ENCODE measurements at places on chromosomes 7 and 10. TPM values are rescaled to one million over a fixed set of nuclear protein-coding genes. Genes with fewer than 3 reads are reported as not detected.

DNA sequence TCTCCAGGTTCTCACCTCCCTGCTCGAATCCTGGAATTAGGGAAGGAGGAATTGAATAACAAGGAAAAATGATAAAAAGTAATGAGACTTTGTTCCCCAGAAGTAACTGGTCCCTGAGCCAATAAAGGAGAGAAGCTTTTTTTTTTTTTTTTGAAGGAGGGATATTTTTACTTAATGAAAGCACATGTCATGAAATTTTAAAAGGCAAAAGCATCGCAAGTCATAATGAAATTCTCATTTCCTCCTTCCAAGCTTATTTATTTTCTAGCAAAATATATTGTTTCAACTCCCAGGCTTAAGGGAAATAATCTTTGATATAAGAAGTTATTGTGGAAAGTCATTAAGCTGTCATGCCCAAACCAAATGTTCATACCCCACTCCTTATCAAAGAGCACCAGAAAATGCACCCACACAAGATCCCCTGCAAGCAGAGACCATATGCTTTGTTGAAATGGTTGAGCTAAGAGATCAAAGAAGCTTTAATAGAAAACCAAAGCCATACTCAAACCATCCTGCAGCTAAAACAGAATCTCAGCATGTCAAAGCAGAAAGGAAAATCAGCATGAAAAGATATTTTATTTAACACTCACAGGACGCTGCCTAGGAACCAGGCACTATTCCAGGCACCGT lies 16.7 kb upstream of the ABCC2 start:
- no peak for ATAC-seq

Gene HOXA5
- total RNA-seq = not detected

DNA sequence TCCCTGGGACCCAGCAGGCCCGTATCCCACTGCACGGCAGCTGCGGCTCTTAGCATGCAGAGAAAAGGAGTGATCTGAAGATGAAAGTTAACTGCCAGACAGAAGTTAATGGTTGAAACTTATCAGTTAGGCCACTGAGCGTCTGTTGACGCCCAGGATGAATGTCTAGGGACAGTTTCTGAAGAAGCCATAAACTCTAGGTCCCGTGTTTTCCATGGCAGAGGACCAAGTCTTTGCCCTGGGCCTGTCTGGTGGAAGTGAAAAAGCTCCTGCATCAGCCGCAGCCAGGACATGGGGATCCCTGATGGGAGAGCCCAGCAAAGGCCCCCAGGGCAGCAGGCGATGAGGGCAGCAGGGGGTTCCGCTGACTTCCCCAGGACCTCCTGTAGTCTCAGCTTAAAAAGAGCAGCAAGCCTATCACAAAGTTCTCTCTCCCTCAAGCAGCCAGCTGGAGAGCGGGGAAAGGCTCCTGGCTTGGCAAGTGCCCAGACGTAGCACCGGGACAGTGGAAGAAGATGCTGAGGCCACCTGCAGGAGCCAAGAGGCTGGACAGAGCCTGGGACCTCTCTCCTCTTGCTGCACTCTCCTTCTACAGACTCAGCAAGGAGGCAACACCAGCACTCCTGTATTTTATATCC lies 79.6 kb downstream of the TNS3 start:
- ATAC-seq = no peak

DNA sequence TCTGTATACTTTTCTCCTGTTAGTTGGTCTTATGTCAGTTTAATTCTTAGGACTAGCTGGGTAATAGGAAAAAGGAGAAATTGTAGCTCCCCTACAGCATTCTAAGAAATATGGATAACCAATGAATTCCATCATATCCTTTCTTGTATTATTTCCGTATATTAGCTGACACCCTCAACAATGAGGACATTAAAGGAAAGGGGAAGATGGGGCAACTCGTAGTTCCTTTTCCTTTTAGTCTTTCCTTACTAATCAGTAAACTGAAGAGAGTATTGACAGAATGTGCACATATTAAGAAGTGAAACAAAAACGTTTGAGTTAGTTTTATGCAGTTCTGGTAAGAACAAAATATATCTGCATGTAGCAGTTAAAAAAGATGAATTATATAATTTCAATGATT lies 35.1 kb upstream of the C10orf67 start:
- no peak for ATAC-seq

DNA sequence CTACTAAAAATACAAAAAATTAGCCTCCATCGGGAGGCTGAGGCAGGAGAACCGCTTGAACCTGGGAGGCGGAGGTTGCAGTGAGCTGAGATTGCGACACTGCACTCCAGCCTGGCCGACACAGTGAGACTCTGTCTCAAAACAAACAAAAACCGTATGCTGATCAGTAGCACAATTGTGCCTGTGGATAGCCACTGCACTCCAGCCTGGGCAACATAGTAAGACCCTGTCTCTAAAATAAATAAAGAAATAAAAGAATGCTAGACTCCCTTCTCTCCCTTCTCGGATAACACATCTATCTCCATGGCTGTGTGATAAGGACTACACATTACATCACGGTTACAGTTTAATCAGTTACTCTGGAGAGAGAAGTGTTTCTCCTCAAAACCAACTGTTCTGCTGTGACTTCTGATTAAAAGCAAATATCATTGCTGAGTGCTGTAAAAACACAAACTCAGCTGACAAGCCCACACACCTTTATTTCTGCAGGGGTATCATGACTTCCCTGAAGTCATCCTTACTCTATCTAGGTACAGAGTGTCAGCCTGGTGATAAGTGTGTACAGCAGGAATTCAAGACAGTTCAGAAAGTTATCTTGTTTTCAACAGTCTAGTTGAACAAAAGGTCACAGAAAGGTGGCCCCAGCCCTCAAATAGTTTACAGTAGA lies 5.3 kb upstream of the ARHGAP19 start:
- ATAC-seq = no peak

GRCh38 chr10:78401624-78402367 lies 368.1 kb downstream of the RPS24 start:
- no peak for ATAC-seq

Gene TRPV5
- not detected for total RNA-seq

Gene CTAGE4
- total RNA-seq = 1.1 TPM

DNA sequence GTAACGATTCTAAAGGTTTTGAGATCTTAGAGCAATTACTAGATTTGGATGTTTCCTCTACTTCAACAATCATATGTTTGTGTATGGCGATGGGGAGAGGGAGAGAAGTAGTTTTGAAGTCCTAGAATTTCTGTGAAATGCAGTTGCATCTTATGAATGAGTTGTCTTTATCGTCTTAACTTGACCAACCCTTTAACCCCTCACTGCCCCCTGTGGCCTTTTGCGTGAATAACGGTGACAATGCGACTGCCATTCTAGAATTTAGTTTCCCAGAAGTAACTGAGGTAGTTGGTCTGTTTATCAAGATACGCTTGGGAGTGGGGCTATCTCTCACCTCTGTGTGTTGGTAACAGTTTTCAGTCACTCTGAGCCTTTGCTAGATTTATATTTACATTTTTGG lies 204.6 kb downstream of the HDAC9 start:
- no peak for ATAC-seq

Gene WEE2
- 0.13 TPM for total RNA-seq

- no peak for ATAC-seq
These were observed 87.8 kb downstream of the CREB5 start for GRCh38 chr7:28500138-28500537.

GRCh38 chr7:5065107-5065407 lies 19.4 kb downstream of the RBAK start:
- ATAC-seq = no peak

DNA sequence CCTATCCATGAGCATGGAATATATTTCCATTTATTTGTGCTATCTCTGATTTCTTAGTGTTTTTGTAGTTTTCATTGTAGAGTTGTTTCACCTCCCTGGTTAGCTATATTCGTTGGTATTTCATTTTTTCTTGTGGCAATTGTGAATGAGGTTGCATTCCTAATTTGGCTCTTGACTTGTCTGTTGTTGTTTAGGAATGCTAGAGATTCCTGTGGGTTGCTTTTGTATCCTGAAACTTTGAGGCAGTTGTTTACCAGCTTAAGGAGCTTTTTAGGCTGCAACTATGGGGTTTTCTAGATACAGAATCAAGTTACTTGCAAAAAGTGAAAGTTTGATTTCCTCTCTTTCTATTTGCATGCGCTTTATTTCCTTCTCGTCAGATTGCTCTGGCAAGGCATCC lies 304.7 kb upstream of the GRM3 start:
- ATAC-seq = no peak

GRCh38 chr7:2494191-2495130 lies 18.3 kb upstream of the GRIFIN start:
- no peak for ATAC-seq

GRCh38 chr10:63169624-63170023 lies 36.5 kb downstream of the NRBF2 start:
- no peak for ATAC-seq

DNA sequence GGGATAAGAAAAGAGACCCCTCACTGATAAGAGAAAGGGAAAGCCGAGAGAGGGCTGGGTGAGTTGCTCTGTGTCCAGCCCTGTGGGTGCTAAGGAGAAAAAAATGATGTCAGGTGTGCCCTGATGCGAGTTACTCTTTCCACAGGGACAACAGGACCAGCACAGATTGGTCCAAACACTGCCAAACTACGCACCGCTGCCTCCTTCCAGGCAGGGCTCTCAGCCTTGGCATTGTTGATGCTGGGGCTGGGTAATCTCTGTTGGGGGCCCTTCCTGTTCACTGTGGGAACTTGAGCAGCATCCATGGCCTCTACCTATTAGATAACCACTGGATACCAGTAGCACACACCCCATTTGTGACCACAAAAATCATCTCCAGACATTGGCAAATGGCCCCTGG lies 10.3 kb upstream of the ATP6V0E2 start:
- no peak for ATAC-seq

Gene OR6V1
- not detected for total RNA-seq

GRCh38 chr7:154928136-154929005 lies 74.6 kb downstream of the PAXIP1 start:
- peak; percentile 80 for ATAC-seq

DNA sequence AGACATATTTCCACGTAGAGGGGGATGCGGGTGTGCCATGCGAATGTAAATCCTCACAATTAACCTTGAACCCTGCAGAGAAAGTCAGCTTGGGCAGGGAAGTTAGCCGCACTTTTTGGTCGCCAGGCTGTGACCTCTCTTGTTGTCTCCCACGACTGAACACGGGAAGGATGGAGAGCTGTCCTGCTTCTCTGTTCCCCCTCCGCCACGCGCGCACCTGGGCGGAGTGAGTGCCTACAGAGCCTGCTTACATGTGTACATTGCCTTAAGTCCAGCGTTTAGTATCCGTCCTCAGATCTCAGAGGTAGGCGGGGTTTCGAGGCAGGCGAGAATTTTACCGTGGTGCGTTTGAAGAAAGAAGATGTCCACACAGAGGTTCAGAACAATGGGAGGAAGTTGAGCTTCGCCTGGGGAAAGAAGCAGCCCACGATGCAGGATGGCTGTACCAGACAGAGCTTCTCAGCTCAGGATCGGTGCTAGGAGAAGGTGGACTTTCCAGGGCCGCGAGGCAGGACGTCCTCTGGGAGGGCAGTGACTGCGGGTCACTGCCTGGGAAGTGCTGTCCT lies 482 bp upstream of the ERCC6 start:
- ATAC-seq = peak; percentile 27

Gene PUS7
- 15.4 TPM for total RNA-seq
